DND-41 (cell line): ENCODE measurements at places on chromosomes 2 and 18.

DNA sequence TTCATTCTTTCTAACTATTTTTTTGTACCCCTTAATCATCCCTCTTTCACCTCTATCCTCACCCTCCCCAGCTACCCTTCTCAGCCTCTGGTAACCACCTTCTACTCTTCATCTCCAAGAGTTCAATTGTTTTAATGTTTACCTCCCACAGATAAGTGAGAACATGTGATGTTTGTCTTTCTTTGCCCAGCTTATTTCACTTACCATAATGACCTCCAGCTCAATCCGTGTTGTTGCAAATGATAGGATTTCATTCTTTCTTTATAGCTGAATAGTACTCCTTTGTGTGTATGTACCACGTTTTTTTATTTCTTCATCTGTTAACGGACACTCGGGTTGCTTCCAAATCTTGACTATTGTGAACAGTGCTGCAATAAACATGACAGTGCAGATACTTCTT lies 22.1 kb upstream of the TMEM37 start:
- DNase-seq: no peak
- no peaks in the 10 kb centered on the region for H3K36me3 ChIP-seq
- H3K4me1 ChIP-seq: no peaks in the 10 kb centered on the region
- H3K27ac ChIP-seq: no peak overlapping the region
- no peak overlapping the region for H3K4me3 ChIP-seq

DNA sequence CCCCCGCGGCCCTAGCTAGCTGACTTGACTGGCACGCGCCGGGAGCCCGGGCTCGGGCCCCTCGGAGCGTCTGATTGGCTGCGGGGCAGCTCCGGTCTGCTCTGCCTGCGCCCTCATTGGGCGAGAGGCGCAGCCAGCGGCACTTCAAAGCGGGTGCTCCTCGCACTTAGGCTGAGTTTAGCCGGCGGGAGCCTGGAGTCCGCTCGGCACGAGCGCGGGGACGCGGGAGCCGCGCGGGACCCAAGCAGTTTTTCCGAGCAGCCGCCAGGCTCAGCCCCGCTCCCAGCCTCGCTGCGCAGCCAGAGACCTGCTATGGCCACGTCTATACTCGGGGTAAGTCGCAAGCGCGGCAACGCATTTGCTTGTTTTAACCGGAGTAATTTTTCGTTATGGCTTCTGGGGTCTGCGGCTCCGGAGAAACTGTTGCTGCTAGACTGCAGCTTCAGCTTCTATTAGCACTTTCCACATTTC lies at the start of gene SP9:
SP9 (plus strand) TSS at position 174 of the 471 bp plus-strand sequence; CDS start at position 313, 139 bp downstream.
- H3K4me3 ChIP-seq: no peak within 1 kb of the TSS
- H3K27ac ChIP-seq: no peak within 1 kb of the TSS
- no peaks in the 10 kb centered on the region for H3K36me3 ChIP-seq
- H3K4me1 ChIP-seq: peaks cover 13% of the 10 kb centered on the region; the same call in 1 of the 2 replicates

GRCh38 chr2:145161656-145162055 lies 641.7 kb upstream of the ZEB2 start:
- H3K36me3 ChIP-seq: no peaks in the 10 kb centered on the region
- no peak overlapping the region for H3K27ac ChIP-seq
- DNase-seq: no peak
- H3K4me1 ChIP-seq: no peaks in the 10 kb centered on the region
- no peak overlapping the region for H3K4me3 ChIP-seq

DNA sequence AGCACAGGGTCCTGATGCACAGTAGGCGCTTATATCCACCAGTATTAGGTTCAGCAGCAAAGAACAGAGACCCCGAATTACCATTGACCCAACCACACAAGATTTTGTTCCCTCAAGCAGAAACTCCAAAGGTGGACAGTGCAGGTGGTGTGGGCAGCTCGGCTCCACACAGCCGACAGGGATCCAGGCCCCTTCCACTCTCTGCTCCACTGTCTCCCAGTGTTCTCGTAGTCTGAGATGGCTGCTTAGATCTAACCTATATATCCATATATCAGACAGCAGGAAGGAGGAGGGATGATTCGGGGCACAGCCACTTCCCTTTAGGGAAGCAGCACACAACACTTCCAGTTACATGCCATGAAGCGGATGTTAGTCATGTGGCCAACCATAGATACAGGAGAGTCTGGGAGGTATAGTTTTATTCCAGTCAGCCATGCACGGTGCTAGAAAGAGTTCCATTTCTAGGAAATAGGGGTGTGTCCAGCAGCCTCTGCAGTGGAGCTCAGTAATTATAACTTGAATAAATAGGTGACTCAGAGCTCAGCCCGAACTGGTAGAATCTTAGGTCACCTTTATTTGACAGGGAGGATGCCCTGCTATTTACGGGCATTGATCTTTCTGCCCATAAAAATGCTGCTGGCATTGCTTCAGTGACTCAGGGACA lies 158.9 kb downstream of the TWIST2 start:
- H3K36me3 ChIP-seq: no peaks in the 10 kb centered on the region
- H3K4me3 ChIP-seq: no peak overlapping the region
- no peak for DNase-seq
- no peak overlapping the region for H3K27ac ChIP-seq
- H3K27me3 ChIP-seq: peaks cover 35% of the 10 kb centered on the region
- H3K4me1 ChIP-seq: no peaks in the 10 kb centered on the region

DNA sequence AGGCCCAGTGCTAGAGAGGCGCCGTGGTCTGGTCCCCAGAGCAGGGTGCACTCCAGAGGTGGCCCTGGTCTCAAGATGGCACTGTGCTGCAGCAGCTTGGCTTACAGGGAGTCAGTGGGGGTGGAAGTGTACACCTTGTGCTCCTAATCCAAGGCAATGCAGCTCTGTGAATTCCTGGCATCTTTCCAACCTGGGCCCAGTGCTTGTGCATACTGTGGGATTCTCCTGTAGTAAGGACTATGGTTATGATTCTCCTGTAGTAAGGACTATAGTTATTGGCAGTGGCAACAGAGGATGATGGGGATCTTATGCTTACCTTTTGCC lies 616.7 kb upstream of the REG3G start:
- no peaks in the 10 kb centered on the region for H3K4me1 ChIP-seq
- no peak for DNase-seq
- H3K27ac ChIP-seq: no peak overlapping the region
- H3K4me3 ChIP-seq: no peak overlapping the region

DNA sequence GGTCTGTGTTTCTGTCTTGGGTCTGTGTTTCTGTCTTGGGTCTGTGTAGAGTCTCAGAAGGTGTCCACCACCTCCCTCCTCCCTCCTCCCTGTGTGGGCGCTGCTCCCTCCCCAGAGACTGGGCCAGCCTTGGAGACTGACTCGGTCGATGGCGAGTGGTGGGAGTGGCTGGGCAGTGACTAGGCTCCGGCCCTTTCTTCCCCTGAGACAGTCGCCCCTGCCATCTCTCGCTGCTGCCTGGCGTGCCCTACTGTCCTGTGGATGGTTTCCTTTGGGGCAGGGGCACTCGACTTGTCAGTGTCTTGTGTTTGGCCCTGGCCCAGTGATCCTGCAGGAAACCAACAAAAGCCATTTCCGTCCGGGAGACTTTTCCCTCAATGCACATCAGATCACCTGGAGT lies 215.8 kb downstream of the NDUFA10 start:
- DNase-seq: no peak
- H3K27me3 ChIP-seq: no peaks in the 10 kb centered on the region
- no peaks in the 10 kb centered on the region for H3K36me3 ChIP-seq
- no peak overlapping the region for H3K4me3 ChIP-seq

DNA sequence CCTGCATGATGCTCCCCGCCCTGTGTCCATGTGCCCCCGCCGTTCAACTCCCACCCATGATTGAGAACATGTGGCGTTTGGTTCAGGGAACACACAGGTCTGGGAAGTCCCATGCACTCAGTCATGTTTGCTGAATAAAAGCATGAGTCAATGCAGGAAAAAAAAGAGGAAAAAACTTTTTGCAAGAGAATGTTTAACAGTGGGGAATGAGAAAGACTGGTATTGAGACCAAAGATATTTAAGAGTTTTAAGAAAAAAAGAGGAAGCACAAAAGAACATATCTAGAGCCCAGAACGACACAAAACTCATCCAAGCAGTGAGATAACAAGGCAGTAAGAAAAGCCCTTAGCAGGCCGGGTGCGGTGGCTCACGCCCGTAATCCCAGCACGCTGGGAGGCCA lies 279.2 kb upstream of the THSD7B start:
- H3K4me1 ChIP-seq: no peaks in the 10 kb centered on the region
- H3K27me3 ChIP-seq: no peaks in the 10 kb centered on the region
- no peak overlapping the region for H3K27ac ChIP-seq
- H3K4me3 ChIP-seq: no peak overlapping the region
- DNase-seq: no peak

GRCh38 chr2:170362871-170363631 lies 185.1 kb downstream of the MYO3B start:
- no peaks in the 10 kb centered on the region for H3K36me3 ChIP-seq
- no peak for DNase-seq
- no peaks in the 10 kb centered on the region for H3K4me1 ChIP-seq

DNA sequence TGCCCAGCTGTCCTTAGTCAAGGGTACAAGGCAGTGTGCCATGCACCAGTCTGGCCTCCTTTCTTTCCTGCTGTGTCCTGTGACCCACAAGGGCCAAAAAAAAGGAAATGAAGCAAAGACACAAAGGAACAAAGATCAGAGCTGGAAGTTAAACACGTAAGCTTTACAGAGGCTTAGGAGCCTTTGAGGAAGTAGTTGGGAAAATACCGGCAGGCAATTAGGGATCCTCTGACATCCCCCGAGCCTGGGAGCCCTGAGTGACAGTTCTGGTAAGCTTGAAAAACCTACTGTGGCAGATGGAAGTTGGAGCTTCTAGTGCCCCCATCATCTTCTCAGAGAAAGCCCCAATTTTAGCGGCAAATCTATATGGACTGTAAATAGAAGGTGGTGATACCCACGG lies 78.5 kb downstream of the SPRED2 start:
- H3K27me3 ChIP-seq: no peaks in the 10 kb centered on the region
- H3K4me1 ChIP-seq: peaks cover 53% of the 10 kb centered on the region
- H3K36me3 ChIP-seq: no peaks in the 10 kb centered on the region
- H3K27ac ChIP-seq: no peak overlapping the region
- DNase-seq: no peak

GRCh38 chr18:32443706-32444215 lies 26.9 kb downstream of the GAREM1 start:
- no peak overlapping the region for H3K27ac ChIP-seq
- no peaks in the 10 kb centered on the region for H3K36me3 ChIP-seq
- no peak overlapping the region for H3K4me3 ChIP-seq
- DNase-seq: no peak

DNA sequence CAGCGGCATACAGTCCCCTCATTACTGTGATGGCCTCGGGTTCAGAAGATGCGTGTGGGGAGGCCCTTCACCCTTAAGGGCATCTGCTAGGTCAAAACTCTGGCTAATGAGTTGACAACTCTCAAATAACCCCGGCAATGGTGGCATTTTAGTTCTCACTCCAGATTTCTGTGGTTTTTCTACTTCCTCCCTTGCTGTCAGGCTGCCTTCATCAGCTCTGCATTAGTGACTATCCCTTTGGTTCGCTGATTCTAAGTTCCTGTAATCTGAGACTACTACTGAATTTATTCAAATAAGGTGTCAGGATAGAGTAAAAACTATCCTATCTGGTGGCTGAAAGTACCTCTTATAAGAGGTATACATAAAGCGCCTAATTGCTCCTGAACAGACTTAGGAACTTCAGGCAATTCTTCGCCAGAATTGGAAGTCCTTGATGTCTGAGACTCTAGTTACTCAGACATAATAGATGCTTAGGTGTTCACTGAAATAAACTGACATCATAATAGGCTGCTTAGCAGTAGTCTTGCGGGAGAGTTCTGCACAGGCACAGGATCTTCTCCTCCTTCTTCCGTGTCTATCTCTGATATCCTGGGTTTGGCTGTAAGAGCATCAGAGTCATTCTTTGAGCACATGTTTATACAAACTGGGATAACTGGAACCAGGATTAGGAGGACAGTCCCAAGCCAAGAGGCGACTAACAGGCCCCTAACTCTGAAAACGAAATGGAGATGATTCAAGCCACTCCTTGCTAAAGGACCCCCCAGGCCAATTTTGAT lies 194.5 kb downstream of the DNER start:
- no peak for DNase-seq
- H3K4me1 ChIP-seq: no peaks in the 10 kb centered on the region
- peaks cover 4% of the 10 kb centered on the region for H3K27me3 ChIP-seq
- H3K4me3 ChIP-seq: no peak overlapping the region
- H3K27ac ChIP-seq: no peak overlapping the region
- H3K36me3 ChIP-seq: no peaks in the 10 kb centered on the region

- peaks cover 47% of the 10 kb centered on the region for H3K4me1 ChIP-seq
- H3K27me3 ChIP-seq: no peaks in the 10 kb centered on the region
- peak; percentile 83 for DNase-seq
These were observed 12.4 kb downstream of the KLHL14 start for GRCh38 chr18:32760391-32760790.

- H3K4me3 ChIP-seq: no peak overlapping the region
- no peak overlapping the region for H3K27ac ChIP-seq
- DNase-seq: no peak
These were observed 28.2 kb downstream of the PELI1 start for GRCh38 chr2:64115808-64116598.

DNA sequence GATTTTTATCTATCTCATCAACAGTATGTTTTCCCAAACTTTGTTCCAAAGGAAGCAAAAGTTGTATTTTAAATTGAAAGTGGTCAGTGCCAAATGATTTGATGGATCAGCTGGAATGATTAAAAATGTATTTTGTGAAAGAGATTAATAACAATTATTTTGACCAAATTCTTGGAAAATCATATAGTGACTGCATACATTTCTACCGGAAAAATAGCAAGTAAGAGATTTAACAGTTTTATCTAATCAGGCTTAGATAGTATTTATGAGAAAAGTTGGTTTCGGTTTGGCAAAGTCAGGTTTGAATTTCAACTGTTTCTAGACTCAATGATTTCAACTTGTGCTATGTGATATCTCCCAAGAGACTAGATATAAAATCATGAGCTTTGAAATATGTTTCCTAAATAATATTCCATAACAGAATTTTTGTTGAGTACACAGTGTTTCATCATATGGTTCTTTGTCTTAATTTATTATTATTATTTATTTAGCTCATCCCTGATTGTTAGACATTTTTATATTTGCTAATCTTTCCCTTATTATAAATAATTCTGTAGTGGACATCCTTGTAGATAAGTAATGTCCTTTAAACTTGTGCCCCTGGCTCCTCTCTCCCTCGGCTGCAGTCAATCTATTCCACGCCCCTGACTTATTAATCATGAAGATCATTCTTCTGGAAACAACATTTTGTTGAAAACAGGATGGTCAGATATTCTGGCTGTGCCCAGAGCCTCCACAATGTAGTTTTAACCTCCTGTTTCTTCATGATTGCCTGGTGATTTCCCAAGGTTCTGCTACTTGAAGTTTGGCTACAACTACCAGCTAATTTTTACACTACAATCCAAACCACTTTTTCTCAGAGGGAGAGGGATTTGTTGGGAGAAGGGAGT lies 520.7 kb upstream of the TCF4 start:
- no peaks in the 10 kb centered on the region for H3K36me3 ChIP-seq
- no peak for DNase-seq

DNA sequence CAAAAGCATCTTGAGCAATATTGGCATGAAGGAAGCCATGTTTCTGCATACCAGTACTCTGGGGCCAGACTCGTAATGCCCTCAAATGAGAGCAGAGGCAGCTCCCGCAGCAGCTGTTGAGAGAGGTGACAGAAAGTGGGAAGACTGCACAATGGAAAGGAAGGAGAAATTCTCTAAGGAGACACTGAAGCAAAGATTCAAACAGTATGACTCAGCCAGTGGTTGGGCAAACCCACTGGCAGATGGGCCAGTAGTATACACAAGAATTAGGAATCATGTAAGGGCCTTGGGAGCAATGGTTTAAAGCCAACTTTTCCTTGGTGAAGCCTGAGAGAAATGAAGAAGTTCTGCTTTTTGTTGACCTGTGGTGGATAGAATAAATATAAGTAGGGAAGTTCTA lies 2092.7 kb upstream of the PIK3C3 start:
- no peak overlapping the region for H3K4me3 ChIP-seq
- H3K4me1 ChIP-seq: no peaks in the 10 kb centered on the region
- no peaks in the 10 kb centered on the region for H3K36me3 ChIP-seq
- no peaks in the 10 kb centered on the region for H3K27me3 ChIP-seq
- no peak overlapping the region for H3K27ac ChIP-seq
